ENCODE measurements at places on chromosomes 12 and 14.

DNA sequence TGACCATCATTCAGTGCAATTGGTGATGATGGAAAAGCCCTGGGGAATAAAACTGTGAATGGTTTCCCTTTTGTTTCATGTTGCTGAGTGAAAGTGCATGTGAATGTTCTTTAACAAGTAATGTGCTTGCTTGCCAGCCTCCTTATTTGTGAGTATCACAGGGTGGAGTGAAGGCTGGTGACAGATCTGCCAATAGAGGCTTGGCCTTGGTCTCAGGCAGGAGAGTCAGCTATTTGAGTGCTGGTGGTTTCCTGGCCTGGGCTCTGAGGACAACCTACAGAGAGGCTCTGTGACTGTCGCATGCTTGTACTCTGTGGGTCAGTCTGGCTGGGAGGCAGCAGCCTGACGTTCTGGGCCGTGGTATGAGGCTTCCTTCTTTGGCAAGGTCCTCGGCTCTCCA is 20.7 kb downstream of the KRT85 start:
- no peak for DNase-seq

DNA sequence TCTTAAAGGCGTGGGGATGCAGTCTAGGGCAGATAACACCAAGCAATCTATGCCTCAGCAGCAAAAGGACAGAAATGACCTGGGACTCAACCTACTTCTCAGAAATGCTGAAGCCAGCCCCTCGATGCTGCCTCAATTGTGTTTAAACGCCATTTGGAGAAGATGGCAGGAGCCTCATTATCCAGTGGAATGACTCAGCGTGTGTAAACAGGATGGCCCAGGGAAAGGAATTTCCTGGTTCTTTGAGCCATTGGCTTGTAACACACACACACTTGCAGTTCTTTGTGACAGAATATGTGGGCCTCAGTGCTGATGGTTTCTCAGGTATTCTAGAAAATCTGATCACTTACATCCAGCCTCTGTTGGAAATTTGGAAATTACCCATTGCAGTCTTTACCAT is 154.3 kb downstream of the NTF3 start:
- peak; percentile 35 for DNase-seq

GRCh38 chr14:103788086-103788485 is 59.3 kb downstream of the PPP1R13B start:
- no peak for DNase-seq

DNA sequence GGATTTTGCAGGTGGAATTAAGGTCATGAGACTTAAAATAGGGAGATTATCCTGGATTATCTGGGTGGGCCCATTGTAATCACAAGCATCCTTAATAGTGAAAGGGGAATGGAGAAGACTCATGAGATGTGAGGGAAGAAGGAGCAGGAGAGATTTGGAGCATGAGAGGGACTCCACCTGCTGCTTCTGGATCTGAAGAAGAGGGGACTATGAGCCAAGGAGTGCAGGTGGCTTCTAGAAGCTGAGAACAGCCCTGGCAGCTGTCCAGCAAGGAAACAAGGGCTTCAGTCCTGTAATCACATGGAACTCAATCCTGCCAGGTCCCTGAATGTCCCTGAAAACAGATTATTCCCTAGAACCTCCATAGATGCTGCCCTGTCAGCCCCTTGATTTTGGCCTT is 67.8 kb downstream of the PELI2 start:
- no peak for DNase-seq

GRCh38 chr12:6234214-6234613 is 34.0 kb downstream of the CD9 start:
- DNase-seq = no peak

All from amniotic stem cell (primary cell).